Stimulated activated CD4-positive, alpha-beta T cell treated with anti-CD3 and anti-CD28 coated beads, Interleukin-1b, Interleukin-23, amount 100 ng/mL, for 1 hour (primary cell): ENCODE measurements at places on chromosomes 1 and 21.

- no peak for DNase-seq
These were observed 7.0 kb downstream of the OLFML2B start for GRCh38 chr1:162016631-162017030.

DNA sequence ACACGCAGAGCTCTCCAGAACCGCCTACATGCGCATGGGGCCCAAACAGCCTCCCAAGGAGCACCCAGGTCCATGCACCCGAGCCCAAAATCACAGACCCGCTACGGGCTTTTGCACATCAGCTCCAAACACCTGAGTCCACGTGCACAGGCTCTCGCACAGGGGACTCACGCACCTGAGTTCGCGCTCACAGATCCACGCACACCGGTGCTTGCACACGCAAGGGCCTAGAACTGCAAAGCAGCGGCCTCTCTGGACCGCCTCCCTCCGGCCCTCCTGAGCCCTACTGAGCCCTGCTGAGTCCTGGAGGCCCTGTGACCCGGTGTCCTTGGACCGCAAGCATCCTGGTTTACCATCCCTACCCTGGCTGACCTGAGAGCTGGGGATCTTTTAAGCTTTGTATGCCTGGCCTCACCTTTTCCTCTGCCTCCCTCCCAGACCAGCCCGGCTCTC lies 8.3 kb downstream of the OLIG2 start:
- DNase-seq = no peak

GRCh38 chr1:109567877-109568672 lies 19.7 kb downstream of the GNAI3 start:
- DNase-seq = no peak

DNA sequence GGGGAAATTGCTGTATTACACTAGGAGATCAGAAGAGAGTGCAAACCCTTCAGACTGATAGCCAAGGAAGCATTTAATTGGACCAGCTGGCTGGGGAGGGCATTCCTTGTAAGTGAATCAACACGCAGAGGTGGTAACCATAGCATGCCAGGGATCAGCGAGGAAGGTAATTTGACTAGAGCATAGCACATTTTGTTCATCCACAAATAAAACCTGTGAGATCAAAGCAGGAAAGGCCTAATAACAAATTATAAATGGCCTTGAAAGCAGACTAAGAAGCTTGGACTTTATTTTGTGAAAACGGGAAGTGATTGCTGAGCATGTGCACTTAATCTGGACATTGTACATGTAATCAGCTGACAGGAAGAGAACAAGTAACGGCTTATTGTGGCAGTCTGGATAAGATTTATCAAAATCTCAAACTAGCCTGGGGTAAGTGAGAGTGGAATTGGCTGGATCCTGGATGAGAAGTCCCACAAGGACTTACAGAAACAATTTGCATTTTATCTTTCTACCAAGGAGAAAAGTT lies 11.7 kb upstream of the CD55 start:
- no peak for DNase-seq

- DNase-seq = no peak
These were observed 6.1 kb downstream of the OSBPL9 start for GRCh38 chr1:51623025-51623424.

- DNase-seq = no peak
These were observed 437.0 kb downstream of the MATN1 start for GRCh38 chr1:30286241-30286987.

DNA sequence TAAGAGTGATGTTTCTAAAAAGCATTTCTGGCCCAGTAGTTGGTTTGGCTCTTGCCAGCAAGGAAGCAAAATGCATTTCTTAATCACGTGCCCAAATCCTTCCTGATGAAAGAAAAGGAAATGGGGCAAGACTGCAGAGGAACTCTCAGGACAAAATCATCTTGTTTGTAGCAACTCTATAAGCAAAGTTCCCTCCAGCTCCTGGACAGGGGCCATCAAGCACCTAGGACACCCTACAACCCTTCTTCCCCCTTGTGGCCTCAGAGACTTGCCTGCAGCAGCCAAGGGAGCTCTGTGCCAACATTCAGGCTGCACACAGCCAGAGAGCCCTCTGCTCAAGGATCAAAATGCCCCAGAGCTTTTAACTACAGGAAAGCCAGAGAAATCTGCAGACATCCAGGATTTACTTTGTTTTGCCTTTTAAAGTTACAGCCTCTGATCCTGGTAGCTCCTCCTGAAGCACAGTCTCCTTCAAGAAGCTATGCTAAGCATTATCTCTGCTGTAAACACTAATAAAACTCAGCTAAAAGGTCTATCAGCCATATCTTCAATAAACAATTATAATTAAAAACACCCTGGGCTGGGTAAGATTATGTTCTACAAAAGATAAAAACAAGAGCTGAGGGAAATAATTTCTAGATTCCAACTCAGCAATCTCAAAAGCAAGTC lies 105.0 kb downstream of the KIAA0319L start:
- DNase-seq = no peak

DNA sequence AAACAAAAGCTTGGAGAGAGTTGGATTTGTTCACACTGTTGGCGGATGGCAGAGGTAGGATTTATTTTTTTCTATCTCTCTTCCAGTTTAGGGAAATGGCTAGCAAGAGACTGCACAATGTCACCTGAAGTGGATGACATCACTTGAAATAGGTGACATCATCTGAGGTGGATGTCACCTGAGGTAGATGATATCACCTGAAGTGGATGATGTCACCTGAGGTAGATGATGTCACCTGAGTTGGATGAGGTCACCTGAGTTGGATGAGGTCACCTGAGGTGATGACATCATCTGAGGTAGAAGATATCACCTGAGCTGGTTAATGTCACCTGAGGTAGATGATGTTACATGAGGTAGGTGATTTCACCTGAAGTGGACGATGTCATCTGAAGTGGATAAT lies 413.4 kb downstream of the DSCAM start:
- DNase-seq = no peak

GRCh38 chr1:53918343-53918742 lies 24.4 kb downstream of the DIO1 start:
- no peak for DNase-seq

DNA sequence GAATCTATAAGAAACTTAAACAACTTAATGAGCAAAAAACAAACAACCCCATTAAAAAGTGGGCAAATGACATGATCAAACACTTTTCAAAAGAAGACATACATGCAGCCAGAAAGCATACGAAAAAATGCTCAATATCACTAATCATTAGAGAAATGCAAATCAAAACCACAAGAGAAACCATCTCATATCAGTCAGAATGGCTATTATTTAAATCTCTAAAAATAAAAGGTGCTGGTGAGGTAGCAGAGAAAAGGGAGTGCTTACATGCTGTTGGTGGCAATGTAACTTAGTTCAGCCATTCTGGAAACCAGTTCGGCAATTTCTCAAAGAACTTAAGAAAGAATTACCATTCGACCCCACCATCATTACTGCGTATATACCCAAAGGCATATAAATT lies 147.7 kb downstream of the FAF1 start:
- no peak for DNase-seq

DNA sequence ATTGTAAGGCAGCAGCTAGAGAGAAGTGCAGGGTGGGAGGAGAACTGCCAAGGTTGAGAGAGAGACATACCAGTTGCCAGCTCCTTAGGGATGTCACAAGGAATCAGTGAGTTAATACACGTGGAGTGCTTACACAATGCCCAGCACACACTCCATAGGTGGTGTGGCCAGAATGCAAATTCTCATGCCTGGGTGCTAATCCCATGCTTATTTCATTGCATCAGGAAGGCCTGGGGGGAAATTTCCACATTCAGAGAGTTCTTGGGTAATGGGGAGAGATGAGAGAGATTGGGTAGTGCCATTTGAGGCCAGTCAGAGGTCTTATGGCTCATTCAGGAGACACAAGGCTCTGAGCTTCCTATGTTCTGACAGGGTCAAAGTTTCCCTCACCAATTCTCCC lies 38.7 kb downstream of the GJA5 start:
- DNase-seq = no peak

GRCh38 chr1:20574686-20575540 lies 14.0 kb upstream of the CDA start:
- no peak for DNase-seq

DNA sequence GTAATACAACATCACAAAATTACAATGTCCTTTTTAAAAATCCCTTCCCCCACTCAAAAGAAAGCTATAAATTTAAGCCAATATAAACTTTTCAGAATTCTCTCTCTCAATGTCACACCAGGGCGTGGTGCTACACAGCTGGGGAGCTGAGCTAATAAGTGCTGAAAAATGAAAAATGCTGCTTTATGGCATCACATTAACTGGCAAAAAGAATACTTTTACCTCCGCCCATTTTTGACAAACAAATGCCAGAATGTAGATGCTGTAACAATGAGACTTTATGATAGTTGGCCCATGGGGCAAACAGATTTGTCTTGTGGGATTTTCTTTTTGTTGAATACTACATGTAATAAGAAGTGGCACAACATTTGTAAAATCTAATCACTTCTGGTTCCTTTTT lies 12.7 kb upstream of the LYPLAL1 start:
- DNase-seq = no peak
